ENCODE measurements at places on chromosomes 7 and 10.

DNA sequence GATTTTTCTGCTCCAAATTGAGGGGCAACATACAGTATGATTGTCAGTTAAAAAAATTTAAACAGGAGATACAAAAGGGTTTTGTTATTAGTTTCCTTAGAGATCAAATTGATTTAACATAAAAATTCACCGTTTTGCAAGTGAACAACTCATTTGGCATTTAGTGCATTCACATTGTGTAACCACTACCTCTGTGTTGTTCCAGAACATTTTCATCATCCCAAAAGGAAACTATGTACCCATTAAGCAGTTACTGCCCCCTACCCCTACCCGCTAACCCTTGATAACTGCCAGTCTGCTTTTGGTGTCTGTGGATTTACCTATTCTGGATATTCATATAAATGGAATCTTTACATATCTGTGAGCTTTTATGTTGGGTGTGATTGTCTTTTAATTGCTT lies 3.1 kb downstream of the ZRANB1 start:
- DNase-seq: no peak

GRCh38 chr10:43712821-43713584 lies 64.3 kb upstream of the ZNF32 start:
- no peak for DNase-seq

GRCh38 chr7:150370612-150371071 lies 2.0 kb downstream of the REPIN1 start:
- DNase-seq: no peak

DNA sequence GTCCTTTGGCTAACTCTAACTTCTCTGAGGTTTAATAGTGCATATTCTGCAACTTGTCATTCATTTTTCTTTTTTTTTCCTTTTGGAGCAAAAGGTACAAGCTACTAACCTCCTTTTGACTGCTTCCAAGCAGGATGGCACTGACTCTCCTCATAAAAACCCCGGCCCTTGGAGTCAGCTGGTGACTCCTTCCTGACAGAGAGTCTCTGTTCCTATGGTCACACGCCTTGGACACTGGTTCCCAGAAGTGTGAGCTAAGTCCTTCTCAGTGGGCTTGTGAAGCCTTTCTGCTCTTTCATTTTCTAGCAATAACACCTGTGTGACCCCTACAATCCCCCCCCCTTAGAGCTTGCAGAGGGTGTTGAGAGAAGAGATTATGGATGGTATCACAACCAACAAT lies 21.7 kb downstream of the DOCK4 start:
- DNase-seq: peak; percentile 43

DNA sequence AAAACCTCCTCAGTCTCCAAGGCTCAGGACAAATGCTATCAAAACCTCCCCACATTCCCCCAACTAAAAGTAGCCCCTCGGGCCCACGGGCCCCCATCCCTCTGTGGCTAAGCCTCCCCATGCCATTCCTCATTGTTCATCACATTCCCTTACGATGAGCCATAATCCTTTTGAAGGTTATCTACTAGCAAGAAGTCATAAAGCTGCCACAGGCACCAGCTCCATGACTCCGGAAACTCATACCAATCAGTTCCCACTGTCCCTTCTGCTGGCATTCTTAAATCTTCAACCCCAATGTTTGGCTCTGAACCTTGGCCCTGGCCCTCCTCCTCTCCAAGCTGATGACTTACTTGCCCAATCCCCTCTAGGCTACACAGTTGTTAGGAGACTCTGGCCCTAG lies 19.4 kb upstream of the TM9SF3 start:
- no peak for DNase-seq

DNA sequence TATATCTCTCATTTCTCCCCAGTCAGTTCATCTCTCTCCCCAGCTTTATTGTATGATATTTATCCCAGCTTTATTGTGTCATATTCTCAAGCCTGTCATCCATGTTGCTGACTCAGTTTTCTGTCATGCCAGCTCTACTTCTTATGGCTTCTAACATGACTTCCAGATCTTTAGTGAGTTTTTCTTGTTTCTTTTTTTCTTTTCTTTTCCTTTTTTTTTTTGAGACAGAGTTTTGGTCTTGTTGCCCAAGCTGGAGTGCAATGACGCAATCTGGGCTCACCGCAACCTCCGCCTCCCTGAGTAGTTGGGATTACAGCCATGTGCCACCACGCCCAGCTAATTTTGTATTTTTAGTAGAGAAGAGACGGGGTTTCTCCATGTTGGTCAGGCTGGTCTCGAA lies 28.7 kb upstream of the CALU start:
- no peak for DNase-seq

DNA sequence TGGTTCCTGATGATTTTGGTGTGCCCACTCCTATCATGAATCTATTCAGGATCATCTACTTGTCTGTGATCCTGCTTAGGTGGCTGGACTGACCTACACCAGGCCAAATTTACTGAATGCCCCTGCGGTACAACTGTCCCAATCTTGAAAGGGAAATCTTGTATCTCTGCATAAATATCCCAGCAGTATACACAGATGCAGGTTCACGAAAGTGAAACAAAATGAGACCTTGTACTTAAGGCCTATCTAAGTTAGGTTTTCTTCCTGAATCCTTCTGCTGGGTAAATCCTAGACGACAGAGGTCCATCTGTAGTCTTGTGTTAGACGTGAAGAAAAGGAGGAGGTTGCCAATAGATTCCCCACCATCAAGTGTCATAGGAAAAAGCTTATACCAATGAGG lies 85.5 kb upstream of the NOBOX start:
- DNase-seq: no peak
